ENCODE measurements at places on chromosomes 7 and 10.

DNA sequence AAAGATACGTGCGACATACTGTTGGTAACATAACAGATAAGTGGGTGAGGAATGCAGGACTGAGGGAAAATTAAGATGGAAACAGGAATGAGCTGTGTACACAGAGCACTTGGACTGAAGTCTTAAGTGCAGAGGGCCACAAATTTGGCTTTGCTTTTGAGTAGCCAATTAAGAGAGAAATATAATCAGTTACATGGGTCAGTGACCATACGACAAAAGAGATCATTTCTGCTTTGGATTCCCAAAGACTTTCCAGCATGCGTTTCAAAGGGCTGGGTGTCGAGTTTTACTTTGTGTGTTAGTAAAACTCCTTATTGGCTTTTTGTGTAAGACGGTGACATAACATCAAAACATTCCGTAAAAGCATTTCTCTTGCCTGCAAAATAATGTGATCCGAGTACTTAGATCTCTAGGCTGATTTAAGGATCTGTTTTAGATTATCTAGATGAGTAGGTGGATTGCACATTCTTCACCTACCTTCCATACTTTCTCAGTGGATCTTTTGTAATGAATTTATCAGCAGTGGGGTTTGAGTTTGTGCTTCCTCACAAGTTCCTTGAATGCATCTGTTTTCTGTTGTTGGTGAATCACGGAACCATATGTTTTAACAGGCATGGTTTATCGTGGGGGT is 7.5 kb downstream of the RABGEF1 start:
- DNase-seq = no peak

DNA sequence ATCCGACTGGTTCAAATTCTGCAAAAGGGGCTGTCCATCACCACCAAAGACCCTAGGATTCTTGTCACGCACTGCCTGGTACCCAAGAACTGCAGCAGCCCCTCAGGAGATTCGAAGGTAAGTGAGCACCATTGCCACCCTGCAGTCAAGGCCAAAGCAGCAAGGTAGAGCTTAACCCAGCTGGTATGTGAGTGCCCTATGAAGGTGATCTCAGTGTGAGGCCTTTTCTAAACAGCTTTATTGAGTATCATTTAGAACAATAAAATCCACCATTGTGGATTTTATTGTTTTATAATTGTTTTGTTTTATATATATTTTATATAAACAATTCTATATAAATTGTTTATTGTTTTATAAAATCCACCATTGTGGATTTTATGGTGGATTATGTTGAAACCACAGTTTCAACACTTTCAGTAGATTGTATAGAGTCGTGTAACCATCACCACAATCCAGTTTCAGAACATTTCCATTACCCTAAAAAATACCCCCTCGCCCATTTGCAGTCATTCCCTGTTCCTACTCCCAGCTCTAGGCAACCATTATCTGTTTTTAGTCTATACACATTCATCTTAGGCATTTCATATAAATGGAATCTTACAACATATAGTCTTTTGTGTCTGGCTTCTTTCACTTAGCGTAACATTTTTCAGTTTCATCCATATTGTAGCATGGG is 20.1 kb upstream of the CALU start:
- DNase-seq = no peak

DNA sequence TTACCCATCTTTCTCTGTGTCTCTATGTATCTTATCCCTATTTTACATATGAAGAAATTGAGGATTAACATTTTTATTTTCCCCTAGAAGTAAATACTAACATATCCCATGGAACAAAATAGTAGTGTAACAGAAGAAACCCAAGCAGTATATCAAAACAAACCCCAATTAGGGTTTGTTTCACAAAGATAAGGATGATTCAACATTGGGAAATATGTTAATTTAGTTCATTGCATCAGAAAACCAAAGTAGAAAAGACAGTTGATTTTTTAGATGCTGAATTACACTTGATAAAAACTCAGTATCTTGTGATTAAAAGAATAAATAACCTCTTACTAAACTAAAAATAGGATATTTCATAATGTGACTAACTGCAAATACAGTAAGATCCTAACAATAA is 87.8 kb downstream of the GLCCI1 start:
- no peak for DNase-seq

GRCh38 chr7:141702047-141702567 is at the start of gene DENND11:
TSS of gene DENND11 (minus strand) at chr7:141702166. CDS start at chr7:141702153, 13 bp downstream.
- peak; percentile 34 for DNase-seq

DNA sequence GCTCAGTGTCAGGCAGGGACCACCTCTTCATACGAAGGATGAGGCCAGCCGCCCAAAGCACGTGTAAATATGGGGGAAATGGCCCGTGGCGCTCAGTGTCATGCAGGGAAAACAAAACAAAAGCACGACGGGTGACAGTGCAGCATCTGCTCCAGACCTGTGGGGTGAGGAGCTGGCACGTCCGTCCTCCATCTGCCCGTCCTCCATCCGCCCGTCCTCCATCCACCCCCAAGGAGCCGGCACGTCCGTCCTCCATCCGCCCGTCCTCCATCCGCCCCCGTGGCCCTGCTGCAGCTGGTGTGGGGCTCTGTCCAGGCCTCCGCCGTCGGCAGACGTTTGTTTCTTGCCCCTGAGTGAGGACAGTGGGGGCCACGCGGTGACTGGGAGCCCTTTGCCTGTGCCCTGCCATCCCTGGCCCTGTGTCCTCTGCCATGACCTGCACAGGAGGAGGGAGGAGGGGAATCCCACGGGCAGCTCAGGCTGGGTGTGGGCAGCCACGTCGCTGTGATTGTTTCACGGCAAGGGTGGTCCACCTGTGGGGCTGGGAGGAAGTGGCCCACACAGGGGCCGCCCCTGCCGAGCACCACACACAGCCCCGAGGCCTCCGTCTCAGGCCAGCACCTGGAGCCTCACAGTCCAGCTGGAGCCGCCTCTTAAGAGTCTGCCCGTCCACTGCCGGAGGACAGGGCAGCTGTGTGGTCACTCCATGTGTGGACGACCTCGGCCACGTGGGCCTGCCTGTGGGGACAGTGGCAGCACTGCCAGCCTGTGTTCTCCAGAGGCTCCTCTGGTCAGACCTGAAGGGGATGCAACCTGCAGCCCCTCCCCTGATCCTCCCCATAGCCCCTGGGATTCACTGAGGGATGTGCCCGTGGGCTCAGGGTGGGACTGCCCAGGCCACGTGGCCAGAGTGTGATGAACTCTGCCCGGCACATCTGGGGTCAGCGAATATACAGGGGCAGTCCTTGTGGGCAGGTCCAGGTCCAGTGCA is 38.2 kb upstream of the DPYSL4 start:
- no peak for DNase-seq

GRCh38 chr10:130254662-130255061 is 118.5 kb downstream of the GLRX3 start:
- DNase-seq = no peak

- DNase-seq = no peak
Observed at GRCh38 chr7:159066816-159067575, 77.7 kb downstream of the VIPR2 start.

DNA sequence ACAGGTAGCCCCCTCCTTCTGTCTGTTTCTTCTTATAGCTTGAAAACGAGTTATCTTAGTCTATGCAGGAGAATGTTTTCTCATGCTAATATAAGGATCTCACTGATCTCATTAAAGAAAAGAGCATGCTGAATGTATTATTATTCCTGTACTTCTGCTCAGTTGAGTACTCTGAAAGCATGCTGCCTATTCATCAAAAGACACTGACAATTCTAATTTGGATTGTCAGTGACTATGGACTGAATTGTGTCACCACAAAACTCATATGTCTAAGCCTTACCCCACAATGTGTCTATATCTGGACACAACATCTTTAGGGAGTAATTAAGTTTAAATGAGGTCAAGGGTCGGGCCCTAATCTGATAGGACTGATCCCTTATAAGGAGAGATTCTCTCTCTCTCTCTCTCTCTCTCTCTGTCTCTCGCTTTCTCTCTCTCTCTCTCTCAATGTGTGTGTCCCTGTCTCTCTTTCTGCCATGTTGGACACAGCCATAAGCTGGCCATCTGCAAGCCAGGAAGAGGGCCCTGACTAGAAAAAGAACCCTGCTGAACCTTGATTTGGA is 98.4 kb downstream of the GNAT3 start:
- no peak for DNase-seq

- DNase-seq = no peak
Observed at GRCh38 chr10:27512548-27512947, 8.4 kb downstream of the RAB18 start.

- no peak for DNase-seq
Observed at GRCh38 chr10:13961097-13961496, 369.6 kb downstream of the FRMD4A start.

DNA sequence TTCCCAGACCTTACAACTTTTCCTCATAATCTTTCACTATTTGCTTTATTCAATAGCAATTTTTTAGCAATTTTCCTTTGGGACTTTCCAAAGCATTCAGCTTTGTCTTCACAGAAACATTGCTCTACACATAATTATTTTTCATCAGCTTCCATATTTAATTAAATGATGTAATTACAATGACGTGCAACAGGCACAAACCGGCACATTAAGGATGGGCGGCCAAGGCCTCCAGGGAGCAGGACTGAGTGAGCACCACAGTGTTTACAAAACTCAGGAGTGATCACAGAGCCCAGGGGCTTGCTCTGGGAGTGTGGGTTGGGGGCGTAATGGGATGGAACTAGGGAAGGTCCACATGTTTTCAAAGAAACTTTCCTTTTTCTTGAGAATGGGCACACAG is 69.8 kb downstream of the MAD1L1 start:
- no peak for DNase-seq

- no peak for DNase-seq
Observed at GRCh38 chr7:159094023-159094740, 50.5 kb downstream of the VIPR2 start.

Measured in activated T-helper 1 cell treated with Interleukin-2 at 50 U/mL for 16 hours (primary cell).